ENCODE measurements at places on chromosomes 4 and X.

DNA sequence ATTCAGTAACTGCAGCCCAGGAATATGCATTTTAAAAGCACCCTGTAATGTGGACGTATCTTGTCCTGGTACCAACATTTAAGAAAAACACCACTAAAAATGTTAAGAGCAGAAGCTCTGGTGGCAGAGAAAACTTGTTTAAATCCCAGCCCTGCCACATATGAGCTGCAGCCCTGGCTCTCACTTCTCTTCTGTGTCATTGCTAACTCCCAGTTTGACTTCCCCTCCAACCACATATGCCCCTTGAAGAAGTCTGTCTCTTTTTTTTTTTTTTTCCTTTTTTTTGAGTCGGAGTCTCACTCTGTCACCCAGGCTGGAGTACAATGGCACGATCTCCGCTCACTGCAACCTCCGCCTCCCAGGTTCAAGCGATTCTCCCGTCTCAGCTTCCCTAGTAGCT is 14.8 kb downstream of the LHFPL1 start:
- DNase-seq, result no peak

DNA sequence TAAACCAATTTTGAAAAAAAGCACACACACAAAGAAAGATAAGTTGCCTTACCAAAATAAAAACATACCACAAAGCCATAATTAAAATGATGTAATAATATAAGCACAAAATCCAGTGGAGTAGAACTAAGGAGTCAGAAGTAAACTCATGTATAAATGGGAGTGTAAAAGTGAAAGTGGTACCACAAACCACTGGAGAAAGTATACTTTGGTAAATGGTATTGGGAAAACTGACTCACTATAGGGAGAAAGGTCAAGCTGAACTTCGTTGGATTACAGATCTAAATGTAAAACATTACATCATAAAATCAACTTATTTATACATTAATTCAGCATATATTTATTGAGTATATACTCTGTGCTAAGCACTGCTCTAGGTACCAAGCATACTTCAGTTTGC is 46.3 kb upstream of the HHIP start:
- no peak for DNase-seq

DNA sequence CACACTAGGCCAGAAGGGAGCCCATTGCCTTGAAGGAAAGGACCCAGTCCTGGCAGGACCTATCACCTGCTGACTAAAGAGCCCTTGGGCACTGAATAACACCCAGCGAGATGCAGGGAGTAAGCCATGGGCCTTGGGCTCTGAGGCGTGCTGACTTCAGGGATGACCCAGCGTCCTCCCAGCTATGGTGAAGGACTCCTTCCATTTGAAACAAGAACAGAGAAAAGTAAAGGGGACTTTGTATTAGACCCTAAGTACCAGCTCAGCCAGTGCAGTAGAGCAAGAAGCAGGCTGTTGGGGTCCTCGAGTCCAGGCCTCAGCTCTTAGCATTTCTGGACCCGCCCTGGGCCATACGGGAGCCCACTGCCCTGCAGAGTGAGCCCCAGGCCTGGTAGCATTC is 5.1 kb downstream of the ETDA start:
- no peak for DNase-seq

DNA sequence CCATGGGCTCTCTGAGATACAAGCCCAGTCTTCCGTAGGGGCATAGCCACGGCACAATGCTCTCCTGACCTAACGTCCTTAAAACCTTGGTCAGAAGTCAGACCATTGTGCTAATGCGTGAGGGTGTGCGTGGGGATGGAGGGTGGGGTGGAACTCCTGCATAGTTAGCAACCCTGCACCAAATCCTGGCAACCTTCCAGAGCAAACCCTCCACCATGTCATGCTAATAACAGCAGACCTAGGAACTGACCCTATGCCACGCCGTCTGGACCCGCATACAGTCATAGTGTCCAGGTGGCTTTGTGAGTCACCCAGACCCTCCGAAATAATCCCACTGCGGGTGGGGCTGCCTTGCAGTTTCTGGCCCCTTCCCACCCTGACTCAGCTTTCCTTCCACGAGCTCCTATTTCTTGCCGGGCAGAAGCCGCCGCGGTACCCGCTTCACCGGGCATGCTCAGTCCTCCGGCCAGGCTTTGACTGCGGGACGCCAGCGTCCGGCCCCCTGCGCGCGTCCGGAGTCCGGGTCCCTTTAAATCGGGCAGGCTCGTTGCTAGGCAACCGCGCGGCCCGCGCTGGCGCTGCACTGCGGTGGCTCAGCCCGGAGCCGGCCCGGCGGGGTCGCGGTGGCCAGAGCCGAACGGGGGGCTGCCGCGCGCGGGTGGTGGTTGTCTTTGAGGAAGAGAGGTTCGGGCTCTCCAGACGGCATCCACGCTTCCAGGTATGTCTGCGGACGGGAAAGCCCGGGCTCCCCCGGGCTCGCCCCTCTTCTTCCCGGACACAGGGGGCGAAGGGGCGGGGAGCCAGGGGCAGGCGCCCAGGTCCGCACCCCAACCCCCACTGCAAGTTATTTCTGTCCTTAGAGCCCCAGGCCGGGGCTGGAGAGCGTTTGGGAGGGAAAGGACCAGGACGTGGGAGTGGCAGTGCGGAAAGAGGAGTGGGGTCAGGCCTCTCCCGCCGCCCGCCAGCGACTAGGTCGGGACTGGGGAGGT is at the start of gene CCDC160:
TSS of gene CCDC160 (plus strand) at position 557 of the 989 bp plus-strand sequence. CDS start 7,619 bp downstream, outside the sequence.
- no peak for DNase-seq

- DNase-seq, result no peak
These were observed 6.9 kb downstream of the CLCN3 start for GRCh38 chr4:169627307-169627706.

Measured in skeletal muscle cell (primary cell).